ENCODE measurements at places on chromosomes 2 and 18. TPM values are rescaled to one million over a fixed set of nuclear protein-coding genes. Genes with fewer than 3 reads are reported as not detected.

Gene C2orf80
- not detected for total RNA-seq

Gene SELENOI
- total RNA-seq: 15.3 TPM

DNA sequence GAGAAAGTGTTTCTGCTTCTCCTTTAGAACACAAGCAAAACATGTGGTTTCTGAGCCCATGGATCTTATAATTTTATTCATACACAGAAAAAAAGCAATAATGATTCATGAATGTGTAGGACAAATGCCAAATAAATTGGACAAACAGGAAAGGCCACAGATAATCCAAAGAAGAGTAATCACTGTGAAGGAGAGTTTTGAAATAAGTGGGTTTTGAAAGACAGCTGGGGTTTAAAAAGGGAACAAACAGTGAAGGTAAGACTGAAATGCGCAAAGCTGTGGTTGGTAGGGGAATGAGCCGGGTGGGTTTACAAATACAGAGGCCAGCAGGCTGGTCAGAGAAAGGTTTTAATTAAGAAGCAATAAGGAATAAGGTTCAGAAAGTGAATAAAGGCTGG is 50.0 kb upstream of the MBOAT2 start:
- no peak for DNase-seq

GRCh38 chr2:146615778-146616177 is 1229.1 kb upstream of the ACVR2A start:
- no peak for DNase-seq

- DNase-seq: no peak
These were observed 73.6 kb upstream of the CYP1B1 start for GRCh38 chr2:38149531-38149930.

DNA sequence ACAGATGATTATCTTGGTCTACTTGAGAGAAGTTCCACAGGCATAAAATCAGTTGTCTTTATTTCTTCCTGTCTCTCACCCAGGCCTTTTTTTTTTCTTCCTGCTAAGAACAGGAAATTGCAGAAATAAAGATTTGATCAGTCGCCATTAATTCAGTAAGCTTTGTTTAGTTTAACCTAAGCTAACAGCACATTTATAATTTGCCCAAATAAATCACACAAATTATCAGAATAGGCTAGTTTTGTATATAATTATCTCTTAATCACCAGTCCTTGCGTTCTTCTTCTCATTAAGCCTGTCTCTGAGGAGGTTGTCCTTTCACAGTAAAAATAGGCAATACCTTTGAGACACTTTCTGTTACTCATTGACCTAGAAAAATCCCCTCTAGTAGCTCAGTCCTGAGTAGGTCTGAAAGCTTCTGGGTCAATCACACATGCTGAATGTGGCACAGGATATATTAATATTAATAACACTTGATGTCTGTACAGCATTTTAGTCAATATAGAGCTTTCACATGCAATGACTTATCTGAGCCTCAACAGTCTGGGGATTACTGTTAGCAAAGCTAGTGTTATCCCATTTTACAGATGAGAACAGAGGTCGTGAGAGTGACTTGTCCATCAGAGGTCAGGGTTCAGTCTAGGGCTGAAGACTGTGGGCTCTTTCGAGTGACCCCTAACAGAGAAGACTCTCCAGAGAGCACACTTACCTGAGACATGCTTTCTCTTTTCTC is 11.2 kb upstream of the STK17B start:
- DNase-seq: no peak

Gene TBR1
- not detected for total RNA-seq

Gene NYAP2
- not detected for total RNA-seq

Gene SKA1
- total RNA-seq: 13.3 TPM

DNA sequence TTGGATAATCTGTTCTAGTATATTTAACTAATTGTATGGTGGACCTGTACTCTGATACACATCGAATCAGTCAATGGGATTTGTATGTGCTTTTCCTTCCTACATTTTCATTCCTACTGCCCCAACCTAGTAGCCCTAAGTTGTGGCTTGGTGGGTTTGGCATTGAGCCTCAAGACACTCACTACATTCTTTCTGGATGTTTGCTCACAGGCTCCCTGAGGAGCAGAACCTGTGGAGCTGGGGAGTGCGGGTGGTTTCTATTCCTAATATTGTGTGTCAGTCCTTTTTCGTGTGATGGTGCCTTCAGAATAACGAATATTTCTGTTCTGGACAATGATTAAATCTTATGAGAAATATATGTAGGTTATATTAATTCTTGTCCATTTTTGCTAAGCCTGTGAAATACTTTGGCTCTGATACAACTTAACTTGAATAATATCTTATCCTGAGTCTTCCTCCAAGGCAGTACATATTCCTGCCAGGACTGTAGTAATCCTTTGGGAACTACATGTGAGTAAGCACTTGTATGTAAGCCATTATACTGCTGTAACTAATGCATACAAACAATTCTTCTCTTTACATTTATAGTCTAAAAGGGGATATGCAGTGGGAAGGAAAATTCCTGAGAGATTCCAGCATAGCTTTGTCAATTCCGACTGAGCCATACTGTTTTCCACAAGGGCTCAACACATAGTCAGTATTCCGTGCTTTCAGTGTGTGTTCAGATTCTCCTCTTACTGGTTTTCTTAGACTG is 150.6 kb downstream of the AGPS start:
- no peak for DNase-seq

DNA sequence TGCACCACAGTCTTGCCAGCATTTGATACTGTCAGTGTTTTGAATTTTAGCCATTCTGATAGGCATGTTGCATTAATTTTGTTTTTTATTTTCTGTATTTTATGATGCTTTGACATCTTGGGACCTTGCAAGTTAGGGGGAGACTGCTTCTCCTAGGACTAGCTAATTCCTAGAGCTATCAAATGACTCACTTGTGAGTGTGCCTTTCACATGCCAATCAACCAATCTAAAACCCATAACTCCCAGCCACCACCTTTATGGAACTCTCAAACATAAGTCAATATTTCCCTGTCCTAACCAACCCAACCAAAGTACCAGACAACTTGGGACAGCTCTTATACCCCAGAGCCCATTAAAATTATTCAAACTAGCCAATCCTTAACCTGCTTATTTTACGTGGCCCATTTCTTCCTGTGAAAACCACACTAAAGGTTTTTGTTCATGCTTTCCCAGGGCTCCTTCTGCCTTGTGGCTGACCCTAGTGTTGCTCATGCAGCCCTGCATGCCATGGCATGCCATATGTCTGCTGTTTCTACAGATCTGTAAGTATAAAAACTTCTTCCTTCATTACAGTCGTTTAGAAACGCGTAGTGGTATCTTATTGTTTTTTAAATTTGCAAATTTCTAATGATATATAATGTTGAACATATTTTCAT is 230.1 kb downstream of the GPD2 start:
- no peak for DNase-seq

Gene ZEB2
- total RNA-seq: 1.2 TPM

GRCh38 chr18:44464398-44465180 is 216.1 kb upstream of the SETBP1 start:
- DNase-seq: peak; percentile 32

Gene PAIP2B
- total RNA-seq: 0.54 TPM

Gene GPC1
- total RNA-seq: 117 TPM

Gene RGPD4
- not detected for total RNA-seq

Gene ABHD1
- total RNA-seq: 0.78 TPM

DNA sequence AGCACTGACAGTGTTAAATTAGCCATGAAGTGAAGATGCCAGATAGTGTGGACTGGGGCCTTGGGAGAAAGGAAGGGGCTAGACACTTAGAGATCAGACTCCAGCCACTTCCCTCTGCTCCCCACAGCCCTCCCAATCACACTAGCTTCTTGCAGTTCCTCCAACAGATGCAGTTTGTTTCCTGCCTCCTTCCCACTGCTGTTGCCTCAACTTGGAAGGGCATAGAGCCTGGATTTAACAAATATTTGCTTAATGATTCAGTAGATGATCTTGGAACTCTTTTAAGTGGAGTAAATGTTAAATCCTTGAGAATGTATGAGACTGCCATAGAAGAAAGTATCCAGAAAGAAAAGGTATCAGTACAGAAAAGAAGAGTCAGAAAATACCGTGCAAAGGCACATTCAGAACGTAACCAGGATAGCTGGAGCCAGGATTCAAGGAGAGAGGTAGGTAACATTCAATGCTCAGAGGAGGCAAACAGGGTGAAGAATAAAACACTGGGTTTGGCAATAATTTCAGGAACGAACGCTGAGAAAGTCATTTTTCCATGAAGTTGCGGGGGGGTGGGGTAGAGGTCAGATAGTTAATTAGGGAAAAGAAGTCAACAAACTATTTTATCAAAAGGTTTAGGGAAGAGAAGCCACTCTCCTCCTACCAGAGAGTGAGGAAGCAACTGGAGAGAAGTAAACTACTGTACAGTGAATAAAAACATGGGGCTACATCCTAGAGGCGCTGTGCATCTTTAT is 1.3 kb upstream of the BZW1 start:
- DNase-seq: peak; percentile 55

Gene FEV
- total RNA-seq: not detected

DNA sequence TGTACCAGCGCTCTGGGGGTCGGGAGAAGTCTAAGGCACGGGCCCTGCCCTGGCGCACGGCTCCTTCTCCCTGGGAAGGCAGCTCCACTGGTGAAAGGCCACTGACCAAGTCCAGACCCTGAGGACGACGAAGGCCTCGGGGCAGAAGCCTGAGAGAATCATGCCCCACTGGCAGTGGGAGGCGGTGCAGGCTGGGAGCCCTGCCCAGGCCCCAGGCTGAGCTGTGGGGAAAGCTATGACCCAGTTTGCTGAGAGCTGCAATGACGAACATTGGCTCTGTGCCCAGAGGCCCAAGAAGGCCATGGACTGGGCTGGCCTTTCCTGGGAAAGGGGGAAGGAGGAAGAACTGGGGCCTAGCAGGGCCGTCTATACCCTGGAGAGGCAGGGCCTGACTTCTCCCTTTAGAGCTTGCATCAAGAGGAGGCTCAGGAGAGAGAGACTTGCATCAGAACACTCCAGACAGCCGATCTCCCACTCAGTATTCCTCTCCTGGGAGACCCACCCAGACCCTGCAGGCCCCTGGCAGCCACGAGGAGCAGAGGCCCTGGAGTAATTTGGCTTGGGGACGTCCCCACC is 32.9 kb downstream of the HS1BP3 start:
- DNase-seq: peak; percentile 94

- DNase-seq: no peak
These were observed 24.3 kb upstream of the STAT1 start for GRCh38 chr2:191038241-191038725.

- no peak for DNase-seq
These were observed 170.4 kb upstream of the CWC22 start for GRCh38 chr2:180177534-180177933.

Gene ARHGAP28
- total RNA-seq: 0.46 TPM

GRCh38 chr2:236629961-236630872 is 60.6 kb downstream of the ACKR3 start:
- DNase-seq: no peak

DNA sequence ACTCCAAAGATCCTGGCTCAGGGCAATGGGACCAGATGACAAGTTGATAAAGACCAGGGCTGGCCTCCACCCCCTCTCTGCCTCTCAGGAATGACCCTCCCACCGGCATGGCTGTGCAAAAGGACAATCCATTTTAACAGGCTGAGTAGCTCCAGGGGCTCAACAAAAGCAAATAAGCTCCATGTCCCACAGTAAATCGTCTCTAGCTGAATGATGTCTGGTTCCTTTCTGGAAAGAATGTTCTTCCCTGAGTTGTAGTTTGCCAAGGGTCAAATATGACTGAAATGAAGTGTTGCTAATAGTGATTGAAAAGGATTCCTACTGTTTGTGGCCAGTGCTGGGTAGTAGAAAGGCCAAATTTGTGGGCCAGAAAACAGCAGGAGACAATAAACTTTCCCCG is 434.4 kb upstream of the ETAA1 start:
- DNase-seq: no peak

GRCh38 chr18:25058521-25058920 is 293.4 kb downstream of the ZNF521 start:
- DNase-seq: no peak

- DNase-seq: peak; percentile 3
These were observed 5.6 kb upstream of the WDR7 start for GRCh38 chr18:56645415-56646016.

DNA sequence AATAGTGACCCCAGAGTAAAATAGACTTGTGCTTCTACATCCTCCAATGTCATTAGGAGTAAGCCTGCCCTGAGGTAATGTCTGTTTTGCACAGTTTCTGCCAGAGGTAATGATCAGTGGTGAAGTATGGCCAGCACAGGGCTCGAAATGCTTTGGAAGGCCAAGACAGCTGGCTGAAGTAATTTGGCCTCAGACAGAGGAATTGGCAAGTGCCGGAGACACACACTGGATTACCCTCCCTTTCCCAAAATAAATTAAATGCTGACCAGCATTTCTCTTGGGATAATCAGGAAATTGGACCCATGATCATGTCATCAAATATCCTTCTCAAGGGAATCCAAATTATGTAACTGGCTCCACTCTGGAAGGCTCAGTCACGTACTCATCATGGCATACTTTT is 379.0 kb upstream of the CHST9 start:
- no peak for DNase-seq

DNA sequence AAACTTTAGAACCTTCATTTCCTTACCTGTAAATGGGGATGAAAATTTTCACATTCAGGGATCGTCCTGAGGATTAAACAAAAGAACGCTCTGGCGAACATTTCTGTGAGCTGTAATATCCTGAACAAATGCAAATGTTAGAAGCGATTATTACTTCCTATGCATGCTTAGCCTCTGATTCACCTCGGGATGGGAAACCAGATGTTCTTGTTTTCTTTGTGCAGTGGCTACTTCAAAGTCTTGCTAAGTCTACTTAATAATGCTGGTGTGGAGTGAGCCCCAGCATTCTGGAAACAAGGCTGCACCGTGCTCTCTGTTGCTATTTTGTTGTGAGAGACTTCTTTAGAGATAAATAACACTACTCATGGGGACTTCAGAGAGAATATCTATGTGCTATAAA is 119.1 kb upstream of the PELI1 start:
- DNase-seq: no peak

Gene NDC80
- total RNA-seq: 24.5 TPM

DNA sequence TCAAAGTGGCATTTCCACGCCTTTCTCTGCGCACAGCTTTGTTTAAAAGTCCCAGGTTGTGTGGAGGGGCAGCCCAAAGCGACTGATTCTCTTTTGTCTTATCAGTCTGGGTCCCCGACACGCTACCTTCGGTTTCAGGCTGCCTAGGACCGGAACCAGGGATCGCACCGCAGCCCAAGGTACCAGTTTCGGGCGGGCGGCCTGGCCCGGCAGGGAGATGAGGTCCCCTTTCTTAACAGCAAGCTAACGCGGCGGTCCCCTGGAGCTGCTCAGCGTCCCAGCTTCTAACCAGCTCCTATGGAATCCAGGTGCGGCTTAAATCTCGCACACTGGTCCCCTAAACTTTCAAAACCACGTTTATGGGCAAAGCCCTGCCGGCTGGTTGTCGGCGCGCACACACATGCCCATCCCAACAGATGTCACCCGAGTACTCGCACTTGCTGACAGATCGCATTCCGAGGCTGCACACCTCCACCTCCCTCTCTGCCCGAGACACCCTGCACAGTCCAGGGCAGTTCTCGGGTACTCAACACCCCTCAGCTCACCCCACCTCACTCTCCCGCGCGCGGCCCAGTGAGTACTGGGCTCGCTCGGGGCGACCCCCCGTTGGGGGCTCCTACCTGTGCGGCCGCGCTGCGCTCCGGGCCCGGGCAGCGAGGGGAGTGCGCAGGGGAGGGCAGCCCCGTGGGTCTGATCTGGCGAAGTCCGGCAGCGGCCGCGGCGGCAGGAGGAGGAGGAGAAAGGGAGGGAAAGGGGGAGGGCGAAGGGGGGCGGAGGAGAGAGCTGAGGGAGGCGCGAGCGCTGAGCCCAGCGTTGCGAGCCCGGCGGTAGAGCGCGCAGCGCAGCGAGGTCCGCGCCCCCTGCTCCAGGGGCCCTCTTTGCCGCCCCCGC is at the start of gene EFEMP1:
EFEMP1 (minus strand) TSS at position 692 of the 891 bp plus-strand sequence. CDS start 1,342 bp downstream, outside the sequence.
- DNase-seq: peak; percentile 24

Gene OTOS
- total RNA-seq: not detected

All from Caki2 (cell line).